ENCODE measurements at places on chromosomes 5 and 9.

- no peak for DNase-seq
Measured at GRCh38 chr5:8570528-8570927, 701.6 kb downstream of the MTRR start.

DNA sequence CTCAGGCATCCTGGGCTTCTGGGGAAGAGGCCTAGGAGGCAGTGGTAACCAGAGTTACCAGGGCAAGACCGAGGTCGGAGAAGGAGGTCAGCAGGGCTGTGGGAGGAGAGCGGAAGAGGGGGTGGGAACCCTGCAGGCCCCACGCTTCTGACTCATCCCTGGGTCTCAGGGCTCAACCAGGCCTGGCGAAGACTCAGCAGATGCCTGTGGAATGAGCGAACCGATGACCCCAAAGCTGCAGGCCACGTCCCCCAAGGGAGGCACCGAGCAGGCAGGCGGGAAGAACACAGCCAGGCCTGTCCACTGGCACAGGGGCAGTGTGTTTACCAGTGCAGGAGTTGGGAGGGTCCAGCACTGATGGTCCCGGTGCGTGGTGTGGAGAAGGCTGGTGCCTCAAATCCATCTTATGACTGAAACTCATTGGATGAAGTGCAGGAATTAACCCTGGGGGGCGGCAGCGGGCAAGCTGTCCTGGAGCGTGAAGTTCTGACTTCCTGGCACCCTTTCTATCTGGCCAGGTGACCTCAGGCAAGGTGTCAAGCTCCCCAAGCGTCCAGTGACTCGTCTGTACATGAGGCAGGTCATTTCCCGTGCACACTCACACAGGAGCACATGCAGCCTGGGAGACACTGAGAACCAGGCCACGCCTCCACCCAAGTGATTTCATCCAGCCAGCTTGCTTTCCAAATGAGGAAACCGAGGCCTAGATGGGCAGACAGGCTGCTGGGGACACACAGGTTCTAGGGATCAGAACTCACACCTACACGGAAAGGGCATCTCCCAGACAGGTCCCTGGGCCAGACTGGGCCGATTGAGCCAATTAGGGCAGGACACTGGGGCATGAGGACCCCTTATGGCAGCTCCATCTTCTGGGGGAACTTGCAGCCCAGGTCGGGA is 69.1 kb downstream of the ADAMTS2 start:
- no peak for DNase-seq

DNA sequence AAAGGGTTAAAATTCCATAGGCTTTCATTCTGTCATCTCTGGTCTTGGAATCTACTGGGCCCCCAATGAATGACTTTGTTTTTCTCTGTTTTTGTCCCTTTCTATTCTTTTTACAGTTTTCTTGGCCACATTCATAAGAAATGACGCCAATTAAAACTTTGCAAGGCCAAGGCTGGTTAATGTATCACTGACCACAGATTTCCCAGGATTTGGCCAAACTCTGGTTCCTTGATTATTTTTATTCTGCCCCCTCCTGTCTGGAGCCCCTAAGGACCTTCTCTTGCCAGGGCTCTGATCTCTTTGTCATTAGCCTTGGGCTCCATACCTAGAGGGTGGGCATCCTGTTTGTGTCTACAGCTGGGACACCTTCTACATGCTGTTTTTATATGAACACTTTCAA is 388.9 kb upstream of the PAPPA start:
- peak; percentile 16 for DNase-seq

DNA sequence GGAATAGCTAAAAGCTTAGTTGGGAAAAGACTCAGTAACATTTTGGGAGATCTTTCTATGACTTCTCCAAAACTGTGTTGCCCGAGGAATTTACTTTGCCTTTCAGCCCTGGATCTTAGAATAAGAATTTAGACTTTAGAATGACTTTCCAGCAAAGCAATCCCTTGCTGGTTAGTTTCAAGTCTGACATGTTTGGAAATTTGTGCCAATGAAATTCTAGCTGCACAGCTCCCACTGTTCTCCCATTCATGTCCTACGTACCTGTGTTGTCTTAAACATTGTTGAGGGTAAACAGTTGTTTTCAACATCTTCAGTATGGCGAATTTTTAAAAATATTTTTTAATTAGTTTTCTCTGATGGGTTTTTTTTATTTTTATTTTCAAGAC is 111.4 kb downstream of the CCDC192 start:
- DNase-seq: no peak

GRCh38 chr5:119395080-119395836 is 39.4 kb downstream of the TNFAIP8 start:
- no peak for DNase-seq

DNA sequence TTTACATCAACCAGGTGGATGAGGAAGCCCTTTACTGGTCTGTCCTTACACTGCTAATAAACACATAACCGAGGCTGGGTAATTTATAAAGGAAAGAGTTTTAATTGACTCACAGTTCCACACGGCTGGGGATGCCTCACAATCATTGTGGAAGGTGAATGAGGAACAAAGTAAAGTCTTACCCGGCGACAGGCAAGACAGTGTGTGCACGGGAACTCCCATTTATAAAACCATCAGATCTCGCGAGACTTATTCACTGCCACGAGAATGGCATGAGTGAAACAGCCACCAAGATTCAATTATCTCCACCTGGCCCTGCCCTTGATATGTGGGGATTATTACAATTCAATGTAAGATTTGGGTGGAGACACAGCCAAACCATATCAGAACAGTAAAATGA is 67.3 kb upstream of the GRAMD2B start:
- DNase-seq: no peak

GRCh38 chr5:6715758-6716628 is 2.8 kb downstream of the TENT4A start:
- DNase-seq: no peak

GRCh38 chr5:52255308-52255707 is 532.4 kb upstream of the ITGA1 start:
- no peak for DNase-seq

- DNase-seq: no peak
Measured at GRCh38 chr5:9644630-9645029, 14.5 kb upstream of the TAS2R1 start.

GRCh38 chr5:116733991-116734975 is 159.7 kb upstream of the SEMA6A start:
- no peak for DNase-seq

DNA sequence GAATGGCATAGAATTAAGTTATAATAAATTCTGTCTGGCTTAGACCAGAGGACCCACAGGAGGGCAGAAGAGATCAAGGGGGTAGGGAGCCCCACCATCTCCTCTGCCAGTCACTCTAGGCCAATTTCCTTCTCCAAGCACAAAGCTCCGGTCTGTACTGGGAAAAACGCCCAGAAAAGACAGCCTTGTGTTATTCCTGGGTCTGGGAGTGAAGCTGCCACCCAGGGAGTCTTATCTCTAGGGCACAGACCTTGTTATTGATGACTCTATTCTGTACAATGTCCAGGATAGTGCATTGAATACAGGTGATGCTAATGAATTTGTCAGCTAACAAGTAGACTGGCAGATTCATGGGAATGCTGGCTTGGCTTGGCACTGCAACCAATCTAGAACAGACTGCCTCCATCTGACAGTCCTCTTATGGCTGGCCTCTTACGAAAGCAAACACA is 60.7 kb downstream of the MED27 start:
- no peak for DNase-seq

DNA sequence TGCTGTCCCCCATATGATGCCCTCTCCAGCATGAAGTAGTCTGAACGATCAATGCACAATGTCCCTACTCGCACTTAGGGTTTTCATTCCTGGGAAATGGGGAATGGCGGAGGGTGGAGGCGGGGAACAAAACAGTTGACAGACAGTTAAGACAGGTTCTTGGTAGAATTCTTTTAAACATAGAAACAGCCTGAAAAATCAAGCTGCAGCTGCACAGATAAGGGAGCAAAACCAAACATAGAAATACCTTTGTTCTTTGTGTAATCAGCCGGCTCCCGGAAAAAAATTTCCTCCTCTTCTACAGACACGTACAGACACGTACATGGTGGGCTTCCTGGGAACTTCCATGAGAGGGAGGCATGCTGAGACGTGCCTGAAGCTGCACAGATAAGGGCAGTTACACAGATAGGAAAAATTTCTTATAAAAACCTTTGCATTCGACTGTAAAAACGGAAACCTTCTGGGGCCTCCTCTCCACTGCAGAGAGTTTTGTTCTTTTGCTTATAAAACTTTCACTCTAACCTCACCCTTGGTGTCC is 662.4 kb upstream of the PTPRD start:
- no peak for DNase-seq

DNA sequence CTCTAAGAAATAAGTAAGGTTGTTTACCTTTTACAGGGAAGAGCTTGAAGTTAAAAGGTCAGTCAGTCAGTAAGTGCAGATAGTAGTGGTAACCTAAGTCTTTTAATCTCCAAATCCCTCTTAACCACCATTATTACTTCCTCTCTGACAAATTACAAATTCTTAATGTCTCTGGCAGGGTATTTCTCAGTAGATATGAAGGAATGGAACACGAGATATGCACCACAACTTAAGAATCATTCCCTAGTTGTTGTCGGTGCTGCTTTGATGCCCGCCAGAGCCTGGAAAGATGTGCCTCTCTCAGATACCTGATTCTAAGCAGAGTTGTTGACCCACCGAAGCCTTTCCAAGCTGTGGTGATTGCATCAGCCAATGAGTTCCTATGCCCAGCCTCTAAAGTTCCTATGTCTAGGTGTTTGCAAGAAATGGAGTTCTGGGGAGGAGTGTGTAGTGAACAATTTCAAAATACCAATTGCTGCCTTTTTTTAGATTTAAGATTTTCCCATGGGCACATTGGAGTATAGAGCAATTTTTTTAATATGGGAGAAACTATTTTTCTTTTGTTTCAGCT is 78.5 kb downstream of the CD180 start:
- no peak for DNase-seq

DNA sequence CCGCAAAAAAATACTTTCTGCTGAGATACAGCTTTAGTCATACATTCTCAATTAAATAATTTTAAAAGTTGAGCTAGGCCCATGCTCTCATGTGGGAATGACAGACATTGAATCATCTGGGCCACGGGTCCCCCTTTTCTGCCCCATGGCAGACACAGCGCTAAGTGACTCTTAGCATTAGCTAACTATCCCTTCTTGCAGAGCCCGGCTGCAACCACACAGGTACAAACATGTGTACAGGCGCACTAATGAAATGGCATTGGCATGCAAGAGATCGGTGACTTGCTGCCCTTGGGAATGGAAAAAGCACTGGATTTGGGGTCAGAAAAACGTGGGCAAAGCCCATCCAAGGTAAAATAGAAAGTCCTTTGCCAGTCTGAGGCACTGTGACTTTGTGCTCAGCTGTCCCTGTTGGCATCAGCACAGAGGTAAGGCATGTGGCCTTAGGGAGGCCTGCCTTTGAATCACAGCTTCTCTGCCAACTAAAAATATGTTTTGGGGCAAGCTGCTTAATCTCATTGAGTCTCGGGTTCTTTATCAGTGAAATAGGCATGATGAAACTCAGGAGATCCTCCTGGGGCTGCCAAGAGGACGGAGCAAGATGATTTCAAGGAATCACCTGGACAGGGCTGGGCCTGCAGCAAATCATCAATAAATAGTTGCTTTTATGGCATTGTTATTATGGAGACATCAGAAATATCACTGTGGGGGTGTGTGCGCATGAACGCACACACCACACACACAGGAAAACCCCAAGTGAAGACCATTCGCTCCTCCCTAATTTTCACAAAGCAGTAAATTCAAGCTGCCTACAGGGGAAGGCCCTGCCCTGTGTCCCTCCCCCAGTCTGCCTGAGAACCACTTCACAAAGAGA is 54.2 kb downstream of the WHRN start:
- no peak for DNase-seq

DNA sequence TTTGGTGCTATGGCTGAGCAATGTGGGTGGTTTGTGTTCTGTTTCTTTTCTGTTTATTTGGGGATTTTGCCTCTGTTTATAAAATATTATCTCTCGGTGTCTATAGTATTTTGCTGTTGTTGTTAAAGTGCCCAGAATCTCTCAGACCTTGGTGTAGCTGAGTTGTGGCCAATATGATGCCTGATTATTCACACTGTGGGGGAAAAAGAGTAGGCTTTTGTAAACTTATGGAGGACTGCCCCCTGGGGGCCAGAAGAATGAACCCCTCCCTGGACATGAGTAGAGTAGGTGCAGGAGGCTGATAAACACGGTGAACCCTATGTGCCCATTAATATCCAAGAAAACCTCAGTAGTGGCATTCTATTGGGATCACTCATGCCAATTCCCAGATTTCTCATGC is 49.0 kb upstream of the DPYSL3 start:
- no peak for DNase-seq

GRCh38 chr9:35616681-35617459 is 1.3 kb downstream of the CD72 start:
- DNase-seq: peak; percentile 34

DNA sequence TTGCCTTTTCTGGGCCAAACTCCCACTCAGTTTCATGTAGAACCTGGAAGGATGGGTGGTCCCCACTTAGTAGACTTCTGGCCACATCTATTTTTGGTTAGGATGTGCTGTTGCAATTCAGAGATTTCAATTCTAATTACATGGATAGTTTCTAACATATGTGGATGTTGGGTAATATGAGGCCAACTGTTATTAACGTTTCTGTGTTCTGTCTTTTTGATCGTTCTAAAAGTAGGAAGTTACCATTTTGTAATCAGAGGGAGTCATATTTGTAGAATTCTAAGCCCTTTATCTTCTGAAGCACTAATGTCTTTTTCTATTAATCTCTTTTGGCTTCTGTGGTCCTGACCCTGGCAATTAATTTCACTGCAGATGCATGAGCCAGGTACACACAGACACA is 141.6 kb upstream of the SPEF2 start:
- DNase-seq: no peak

GRCh38 chr5:154055201-154055600 is 16.4 kb downstream of the MFAP3 start:
- DNase-seq: no peak

GRCh38 chr9:36818965-36819870 is 214.8 kb downstream of the PAX5 start:
- DNase-seq: peak; percentile 7

DNA sequence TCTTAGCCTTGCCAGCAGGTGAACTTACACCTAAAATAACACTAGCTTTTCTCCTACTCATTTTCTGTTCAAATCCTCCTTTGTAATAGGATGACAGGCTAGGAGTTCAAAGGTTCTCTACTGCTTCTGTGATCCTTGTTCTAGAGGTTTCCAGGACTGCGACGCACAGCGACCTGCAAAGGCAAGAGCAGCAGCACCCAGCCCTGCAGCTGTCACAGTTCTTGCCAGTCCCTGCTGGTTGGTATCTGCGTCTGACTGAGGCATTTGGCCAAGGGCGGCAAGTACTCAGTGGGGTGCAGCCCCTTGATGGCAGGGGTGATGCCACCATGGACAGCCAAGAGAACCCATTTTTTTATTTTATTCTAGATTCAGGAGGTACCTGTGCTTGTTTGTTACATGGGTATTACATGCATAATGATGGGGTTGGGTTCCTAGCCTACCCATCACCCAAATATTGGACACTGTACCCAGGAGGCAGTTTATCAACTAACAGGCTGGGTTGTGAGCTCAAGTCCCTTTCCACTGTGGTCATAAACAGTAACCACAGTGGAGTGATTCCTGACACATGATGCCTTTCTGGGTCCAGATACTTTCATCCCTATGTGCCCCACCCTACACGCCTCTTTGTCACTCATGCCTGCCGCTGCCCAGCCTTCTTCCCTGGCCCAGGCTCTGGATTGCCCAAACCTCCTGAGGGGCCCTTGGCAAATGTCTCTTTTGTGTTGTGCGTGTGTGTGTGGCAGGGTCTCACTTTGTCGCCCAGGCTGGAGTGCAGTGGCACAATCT is 111.0 kb downstream of the GAPVD1 start:
- no peak for DNase-seq

- no peak for DNase-seq
Measured at GRCh38 chr9:87427851-87428506, 69.7 kb upstream of the DAPK1 start.

GRCh38 chr5:3701694-3702093 is 106.1 kb downstream of the IRX1 start:
- no peak for DNase-seq

- no peak for DNase-seq
Measured at GRCh38 chr5:133694181-133694831, 82.0 kb upstream of the FSTL4 start.
